Fibroblast of villous mesenchyme (primary cell): ENCODE measurements at places on chromosomes 2 and 18. TPM values are rescaled to one million over a fixed set of nuclear protein-coding genes. Genes with fewer than 3 reads are reported as not detected.

Gene ALLC
- total RNA-seq = under 0.01 TPM in 1 of 2 replicates, not detected in the other

Gene NT5DC4
- total RNA-seq = not detected in 2 replicates

Gene NAT8
- total RNA-seq = not detected in 2 replicates

DNA sequence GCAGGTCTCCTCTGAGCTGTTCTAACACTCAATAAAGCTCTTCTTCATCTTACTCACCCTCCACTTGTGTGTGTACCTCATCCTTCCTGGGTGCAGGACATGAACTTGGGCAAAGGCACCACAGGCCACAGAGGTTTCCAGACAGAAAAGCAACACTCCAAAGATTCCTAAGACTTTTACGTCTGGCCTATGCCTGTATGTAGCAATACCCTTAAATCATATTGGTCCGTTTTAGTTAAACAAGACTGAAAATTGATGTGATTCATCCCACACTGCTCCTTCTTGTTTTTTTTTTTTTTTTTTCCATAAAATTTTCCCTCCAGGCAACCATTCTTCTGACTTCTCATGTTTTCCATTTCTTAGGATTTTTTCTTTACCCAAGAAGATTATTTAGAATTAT is 404.3 kb downstream of the PID1 start:
- DNase-seq = peak; percentile 63

- DNase-seq = peak; percentile 65
These were observed 10.9 kb downstream of the CCDC68 start for GRCh38 chr18:54948350-54948837.

- DNase-seq = peak; percentile 74
These were observed 456.1 kb downstream of the LPIN1 start for GRCh38 chr2:12202313-12203075.

GRCh38 chr18:37042381-37042780 is 213.5 kb downstream of the KIAA1328 start:
- DNase-seq = no peak

DNA sequence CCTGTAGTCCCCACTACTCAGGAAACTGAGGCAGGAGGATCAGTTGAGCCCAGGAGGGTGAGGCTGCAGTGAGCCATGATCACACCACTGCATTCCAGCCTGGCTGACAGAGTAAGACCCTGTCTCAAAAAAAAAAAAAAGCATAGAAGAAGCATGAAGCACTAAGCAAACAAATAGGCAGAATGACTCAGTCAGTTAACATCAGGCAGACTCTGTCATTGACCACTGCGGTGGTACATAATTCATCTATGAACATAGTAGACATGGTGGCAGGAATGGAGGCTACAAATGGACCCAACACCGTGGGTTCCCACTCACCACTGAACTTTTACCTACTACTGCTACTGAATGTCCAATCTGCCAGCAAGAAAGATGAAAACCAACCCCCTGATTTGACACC is 7.6 kb upstream of the ASXL2 start:
- DNase-seq = no peak
